ENCODE measurements at places on chromosomes 6 and 20. TPM values are rescaled to one million over a fixed set of nuclear protein-coding genes. Genes with fewer than 3 reads are reported as not detected.

LSM2 gene
- 24.6 TPM for total RNA-seq

OPN5 gene
- not detected for total RNA-seq

ALDH8A1 gene
- 0.35 TPM for total RNA-seq

NKX2-4 gene
- under 0.01 TPM for total RNA-seq

CRISP3 gene
- total RNA-seq, result not detected

TRIM10 gene
- not detected for total RNA-seq

LY6G5C gene
- total RNA-seq, result not detected

All from smooth muscle cell of the coronary artery (primary cell).